Stimulated activated CD4-positive, alpha-beta T cell treated with anti-CD3 and anti-CD28 coated beads, Interleukin-2, amount 100 ng/mL, for 4 hours (primary cell): ENCODE measurements at places on chromosomes 7 and 10.
A peak's percentile ranks its signal among the peaks of the same experiment; 100 is the strongest.

GRCh38 chr7:55951637-55952351 lies at the start of gene MRPS17:
TSS of gene MRPS17 (plus strand) at chr7:55951877. CDS start at chr7:55953196, 1,319 bp downstream.
- peak; percentile 92 for DNase-seq

DNA sequence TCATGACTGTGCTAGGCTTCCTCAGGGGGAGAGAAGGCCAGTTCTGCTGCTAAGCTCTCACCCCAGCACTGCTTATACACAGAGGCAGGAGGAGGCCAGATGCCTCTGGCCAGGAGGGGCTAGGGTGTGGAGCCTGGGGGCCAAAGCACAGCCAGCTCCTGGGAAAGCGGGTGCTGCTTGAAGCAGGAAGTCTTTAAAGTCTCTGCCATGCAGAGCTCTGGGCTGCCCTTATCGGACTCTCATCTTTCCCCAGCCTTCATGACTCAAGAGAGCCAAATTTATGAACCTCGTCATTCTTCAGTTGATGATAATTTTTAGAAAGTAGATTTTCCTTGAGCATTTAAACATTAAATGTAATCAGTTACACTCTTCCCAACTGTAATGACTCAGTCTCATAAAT lies 11.2 kb upstream of the TSPAN14 start:
- no peak for DNase-seq

- DNase-seq = no peak
Observed at GRCh38 chr7:97039374-97040065, 14.9 kb upstream of the DLX5 start.

GRCh38 chr10:33234831-33235237 lies 99.6 kb downstream of the NRP1 start:
- no peak for DNase-seq

GRCh38 chr10:72274730-72275350 lies 1.1 kb downstream of the DDIT4 start:
- no peak for DNase-seq

- DNase-seq = no peak
Observed at GRCh38 chr10:102542800-102543418, 39.1 kb downstream of the SUFU start.

DNA sequence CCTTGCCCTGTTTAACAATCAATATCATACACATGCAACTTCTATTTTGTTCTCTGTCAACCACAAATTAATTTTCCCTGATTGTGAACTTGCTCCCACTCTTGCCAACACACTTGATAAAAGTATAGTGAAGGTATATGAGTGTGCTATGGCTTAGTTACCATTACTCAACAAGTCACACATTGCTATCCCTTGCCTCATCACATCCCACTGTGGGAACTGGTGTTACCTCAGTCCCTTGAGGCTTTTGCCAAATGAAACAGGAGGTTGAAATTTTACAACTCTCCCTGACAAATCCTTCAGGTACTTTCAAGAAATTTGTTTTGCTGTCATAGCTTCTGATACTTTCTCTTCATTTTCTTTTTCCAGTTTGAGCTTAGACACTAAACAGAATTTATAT lies 472.5 kb upstream of the SEMA3D start:
- DNase-seq = no peak

DNA sequence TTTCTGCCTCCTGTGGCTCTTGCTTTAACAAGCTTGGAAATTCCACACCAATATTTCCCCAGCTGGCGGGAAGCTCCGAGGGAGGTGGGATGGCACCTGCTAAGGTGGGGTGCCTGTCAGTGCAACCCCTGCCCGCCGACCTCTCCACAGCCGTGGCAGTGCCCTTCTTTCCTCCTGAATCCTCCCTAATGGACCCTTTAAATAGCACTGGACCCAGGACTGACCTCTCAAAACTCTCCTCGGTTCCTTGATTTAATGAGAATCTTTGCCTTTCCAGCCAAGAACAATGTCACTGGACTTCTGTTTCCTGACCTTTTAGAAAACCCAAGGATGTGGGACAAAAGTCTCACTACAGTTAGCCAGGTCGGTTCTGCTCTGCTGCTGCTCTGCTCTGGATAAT lies 63.2 kb upstream of the EXOC6 start:
- no peak for DNase-seq
